ENCODE measurements at places on chromosomes 16 and 17.

- peak; percentile 18 for DNase-seq
Measured at GRCh38 chr16:48420437-48420836, 35.2 kb upstream of the SIAH1 start.

- no peak for DNase-seq
Measured at GRCh38 chr17:81209141-81209540, 13.6 kb downstream of the CEP131 start.

GRCh38 chr16:47956916-47957315 is 198.9 kb downstream of the ABCC12 start:
- no peak for DNase-seq

DNA sequence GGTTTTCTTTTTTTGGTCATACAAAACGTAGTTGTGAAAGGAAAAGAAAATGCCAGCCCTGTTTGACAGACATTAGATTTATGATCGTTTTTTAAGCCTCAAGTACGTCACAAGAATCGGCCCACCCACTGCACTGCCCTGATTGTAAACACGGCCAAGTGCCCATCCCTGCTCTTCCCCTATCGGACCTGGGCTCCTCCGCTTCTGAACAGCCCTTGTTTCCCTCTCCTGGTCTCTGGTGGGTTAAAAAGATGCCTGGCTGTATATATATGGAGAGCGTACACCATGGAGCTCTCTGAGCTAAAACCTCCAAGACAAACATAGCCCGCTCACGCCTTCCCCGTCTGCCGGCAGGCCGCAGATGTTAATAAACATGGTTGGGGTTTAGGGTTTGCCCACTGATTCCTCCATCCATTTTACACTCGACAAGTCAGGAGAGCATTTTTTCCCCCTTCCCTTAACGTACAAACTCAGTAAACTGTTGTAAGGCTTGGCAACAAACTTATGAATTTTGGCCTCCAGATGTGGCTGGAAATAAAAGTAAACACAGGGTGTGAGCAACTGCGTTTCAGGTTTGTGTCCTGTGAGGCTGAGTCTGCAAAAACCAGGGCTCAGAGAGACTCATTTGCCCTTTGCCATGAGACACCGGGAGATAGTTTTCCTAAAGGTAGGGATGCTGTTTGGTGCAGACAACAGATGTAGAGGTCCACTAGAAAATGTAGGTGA is 325.9 kb downstream of the SOX9 start:
- no peak for DNase-seq

GRCh38 chr16:79069633-79070032 is 530.9 kb downstream of the MAF start:
- DNase-seq = no peak

- peak; percentile 42 for DNase-seq
Measured at GRCh38 chr16:56013962-56014552, 138.9 kb upstream of the CES5A start.

DNA sequence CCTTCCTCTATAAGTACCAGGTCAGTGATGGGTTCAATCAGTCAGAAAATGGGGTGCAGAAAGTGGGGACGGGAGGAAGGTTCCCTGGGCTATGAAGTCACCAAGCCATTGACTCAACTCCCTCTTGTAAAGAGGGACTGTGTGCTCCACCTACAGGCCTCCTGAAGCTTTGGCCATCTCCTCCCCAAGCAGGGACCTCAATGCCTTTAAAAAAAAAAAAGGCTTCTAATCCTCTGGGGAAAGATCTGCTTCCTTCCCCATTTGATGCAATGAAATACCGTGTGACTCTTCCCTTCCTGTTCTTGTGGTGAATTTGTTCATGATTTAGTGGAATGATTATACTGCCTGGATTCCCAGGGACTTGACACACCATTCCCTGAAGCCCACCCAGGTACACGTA is 30.8 kb downstream of the VWA3A start:
- DNase-seq = peak; percentile 16

GRCh38 chr16:4328782-4329775 is 13.2 kb downstream of the GLIS2 start:
- no peak for DNase-seq

- DNase-seq = no peak
Measured at GRCh38 chr17:69654981-69655855, 240.7 kb downstream of the MAP2K6 start.

GRCh38 chr17:4444782-4445473 is 11.2 kb downstream of the SPNS3 start:
- no peak for DNase-seq

DNA sequence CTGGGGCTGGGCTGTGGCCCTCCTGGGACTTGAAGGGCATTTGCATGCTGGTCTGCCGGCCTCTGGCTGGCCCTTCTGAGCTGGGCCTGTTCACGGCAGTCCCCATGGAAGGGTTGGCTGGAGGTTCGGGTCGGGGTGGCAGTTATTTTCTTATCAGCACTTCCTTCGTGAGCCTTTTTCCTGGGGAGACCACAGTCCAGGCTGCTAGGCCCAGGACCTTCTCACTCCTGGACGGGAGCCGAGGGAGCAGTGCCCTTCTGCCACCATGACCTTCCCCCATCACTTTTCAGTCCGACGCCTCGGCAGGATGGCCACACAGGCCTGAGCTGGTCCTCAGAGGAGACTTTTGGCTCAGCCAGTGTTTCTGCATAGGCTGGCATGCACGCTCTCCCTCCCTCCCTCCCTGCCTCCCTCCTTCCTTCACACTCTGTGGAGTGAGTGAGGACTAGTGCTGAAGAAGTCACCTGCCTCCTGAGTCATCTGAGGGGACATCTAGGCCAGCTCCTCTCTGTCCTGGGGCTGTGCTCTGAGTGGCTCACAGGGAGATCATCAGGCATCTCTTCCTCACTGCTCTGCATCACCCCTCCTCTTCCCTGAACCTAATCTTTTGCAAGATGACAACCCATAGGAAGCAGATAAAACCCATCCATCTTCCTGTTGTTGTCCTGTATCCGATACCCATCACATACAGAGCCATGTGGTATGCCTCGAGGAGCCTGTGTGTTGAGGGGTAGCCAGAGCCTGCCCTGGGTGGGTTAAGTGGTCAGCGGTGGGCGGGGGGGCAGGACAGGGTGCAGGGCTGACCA is 109.7 kb downstream of the RAP1GAP2 start:
- no peak for DNase-seq

- DNase-seq = no peak
Measured at GRCh38 chr16:66175636-66176035, 190.9 kb upstream of the CDH5 start.

- DNase-seq = no peak
Measured at GRCh38 chr17:34246446-34246845, 8.6 kb upstream of the CCL2 start.

DNA sequence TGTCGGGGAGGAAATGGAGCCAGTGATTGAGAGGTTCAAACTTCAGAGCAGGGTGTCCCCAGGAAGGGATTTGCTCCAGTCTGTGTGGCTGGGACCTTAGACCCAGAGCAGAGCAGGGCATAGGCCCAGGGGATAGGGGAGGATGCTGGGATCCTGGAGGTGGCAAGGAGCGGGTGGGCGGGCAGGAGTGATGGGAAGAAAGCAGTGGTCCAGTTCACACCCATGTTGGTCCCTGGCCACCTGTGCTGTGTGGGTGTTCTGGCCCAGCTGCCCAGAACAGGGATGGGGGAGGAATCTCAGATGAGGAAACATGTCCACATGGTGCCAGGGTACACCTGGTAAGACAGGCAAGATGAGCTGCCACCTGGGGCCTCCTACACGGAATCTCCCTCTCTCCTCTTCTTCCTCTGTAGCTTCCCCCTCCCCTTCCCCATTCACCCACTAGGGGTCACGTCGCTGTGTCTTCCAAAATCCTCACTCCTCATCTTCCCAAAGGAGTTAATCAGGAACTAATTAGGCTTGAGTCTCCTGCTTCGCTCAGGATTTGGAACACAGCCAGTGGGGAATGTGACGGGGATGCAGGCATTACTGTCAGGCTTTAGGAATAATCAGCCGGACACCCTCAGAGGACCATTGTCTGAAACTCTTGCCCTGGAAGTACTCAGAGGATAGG is 2.3 kb downstream of the BEAN1 start:
- no peak for DNase-seq

- DNase-seq = no peak
Measured at GRCh38 chr16:86545481-86545880, 9.6 kb downstream of the MTHFSD start.

GRCh38 chr17:2030779-2031163 is 818 bp downstream of the DPH1 start:
- DNase-seq = peak; percentile 91

DNA sequence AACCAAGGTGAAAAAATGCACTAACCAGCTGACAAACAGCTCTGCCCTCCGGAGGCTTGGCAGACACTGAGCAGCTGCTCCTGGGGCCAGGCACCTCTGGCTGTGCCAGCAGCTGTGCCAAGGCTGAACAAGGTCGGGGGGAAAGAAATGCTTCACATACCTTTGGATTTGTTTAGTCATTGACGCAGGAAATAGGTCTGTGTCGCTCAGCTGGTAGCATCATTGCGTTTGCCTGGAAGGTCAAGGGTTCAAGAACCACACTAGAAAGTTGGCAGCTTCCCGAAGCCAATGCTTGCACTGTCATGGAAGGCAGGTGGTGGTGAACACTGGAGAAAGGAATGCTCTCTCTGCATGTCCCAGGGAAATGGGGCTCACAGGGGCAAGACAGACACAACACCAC is 63.5 kb downstream of the PCTP start:
- no peak for DNase-seq

DNA sequence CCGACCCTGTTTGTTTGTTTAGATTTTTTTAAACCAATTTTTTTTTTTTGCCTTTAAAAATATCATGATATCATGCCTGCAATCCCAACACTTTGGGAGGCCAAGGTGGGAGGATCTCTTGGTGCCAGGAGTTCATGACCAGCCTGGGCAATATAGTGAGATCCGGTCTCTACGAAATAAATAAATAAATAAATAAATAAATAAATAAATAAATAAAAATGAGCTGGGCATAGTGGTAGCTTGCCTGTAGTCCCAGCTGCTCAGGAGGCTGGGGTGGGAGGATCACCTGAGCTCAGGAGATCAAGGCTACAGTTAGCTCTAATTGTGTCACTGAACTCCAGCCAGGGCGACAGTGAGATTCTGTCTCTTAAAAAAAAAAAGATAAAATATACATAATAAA is 8.1 kb upstream of the IGF2BP1 start:
- DNase-seq = no peak

DNA sequence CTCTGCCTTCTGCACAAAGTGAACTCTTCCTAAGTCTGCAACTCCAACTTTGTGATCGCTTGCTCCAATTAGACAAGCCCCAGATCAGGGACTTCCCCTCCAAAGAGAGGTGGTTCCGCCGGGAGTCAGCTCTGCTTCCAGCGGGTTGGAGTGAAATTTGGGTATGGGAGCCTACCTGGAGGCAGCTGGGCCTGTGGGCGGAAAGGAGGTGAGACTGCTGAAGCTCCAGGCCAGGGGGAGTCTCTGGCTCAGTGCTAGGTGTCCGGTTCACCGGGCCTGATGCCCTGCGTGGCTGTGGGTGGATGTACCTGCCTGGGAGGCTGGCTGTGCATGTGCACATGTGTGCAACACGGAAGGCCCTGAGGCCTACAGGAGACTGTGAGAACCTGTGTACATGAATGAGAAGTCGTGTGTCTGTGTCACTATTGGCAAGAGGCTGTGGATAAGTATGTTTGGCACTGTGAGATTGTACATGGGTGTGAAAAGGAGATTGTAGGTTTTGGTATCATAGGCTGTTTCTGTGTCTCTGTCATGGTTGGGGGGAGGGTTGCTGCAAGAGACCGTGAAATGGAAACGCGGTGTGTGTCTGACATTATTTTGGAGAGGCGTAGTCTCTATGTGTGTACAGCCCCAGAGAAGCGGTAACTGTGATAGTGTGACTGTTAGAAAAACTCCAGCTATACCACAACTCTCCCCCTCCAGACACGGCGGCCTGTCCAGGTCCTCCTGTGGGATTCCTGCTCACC is 4.2 kb downstream of the LHX1 start:
- no peak for DNase-seq

DNA sequence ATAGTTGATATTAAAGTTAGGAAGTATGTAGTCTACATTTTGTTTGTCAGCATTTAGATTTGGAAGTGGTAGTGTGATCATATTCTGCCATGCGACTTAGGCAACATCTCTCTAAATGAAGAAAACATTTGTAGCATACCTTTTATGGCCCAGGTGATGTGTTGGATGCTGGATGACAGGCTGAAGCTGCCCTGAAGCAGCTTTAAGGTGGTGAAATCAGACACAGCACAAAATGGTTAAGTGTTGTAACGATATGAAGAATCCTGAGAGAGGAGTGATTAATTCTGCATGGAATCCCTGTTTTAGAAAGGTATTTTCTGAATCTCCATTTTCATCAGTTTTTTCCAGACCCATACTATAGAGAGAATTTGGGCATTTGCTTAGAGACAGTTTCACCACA is 28.3 kb downstream of the AATF start:
- DNase-seq = no peak

DNA sequence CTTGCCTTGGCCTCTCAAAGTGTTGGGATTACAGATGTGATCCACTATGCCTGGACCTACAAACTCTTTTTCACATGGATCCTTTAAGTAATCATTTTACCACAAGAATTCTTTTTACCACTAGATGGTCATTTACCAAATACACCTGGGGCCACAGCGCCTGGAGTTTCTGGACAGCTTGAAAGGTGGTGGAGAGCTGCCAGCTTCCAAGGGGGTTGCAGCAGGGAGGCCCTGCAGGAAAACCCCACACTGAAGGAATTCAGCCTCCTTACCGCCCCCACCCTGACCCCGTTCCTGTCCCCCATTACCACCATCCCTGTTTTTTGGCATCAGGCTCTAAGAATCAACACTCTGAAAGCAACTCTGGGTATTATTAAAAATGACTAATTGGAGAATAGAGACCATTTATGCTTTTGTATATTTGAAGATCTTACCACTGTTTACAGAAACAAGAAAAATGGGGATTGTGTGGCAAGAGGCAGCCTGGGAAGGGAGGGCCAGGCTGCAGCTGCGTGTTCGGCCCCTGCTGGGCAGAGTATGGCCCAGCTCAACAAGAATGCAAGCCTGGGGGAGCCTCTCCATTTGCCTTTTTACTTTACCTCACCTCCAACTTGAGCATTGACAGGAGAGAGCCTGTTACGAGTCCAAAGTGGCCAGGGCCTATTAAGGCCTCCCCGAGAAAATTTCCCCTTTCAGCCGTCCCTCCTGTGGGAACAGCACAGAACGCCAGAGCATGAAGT is 209.9 kb downstream of the ZFHX3 start:
- DNase-seq = no peak

DNA sequence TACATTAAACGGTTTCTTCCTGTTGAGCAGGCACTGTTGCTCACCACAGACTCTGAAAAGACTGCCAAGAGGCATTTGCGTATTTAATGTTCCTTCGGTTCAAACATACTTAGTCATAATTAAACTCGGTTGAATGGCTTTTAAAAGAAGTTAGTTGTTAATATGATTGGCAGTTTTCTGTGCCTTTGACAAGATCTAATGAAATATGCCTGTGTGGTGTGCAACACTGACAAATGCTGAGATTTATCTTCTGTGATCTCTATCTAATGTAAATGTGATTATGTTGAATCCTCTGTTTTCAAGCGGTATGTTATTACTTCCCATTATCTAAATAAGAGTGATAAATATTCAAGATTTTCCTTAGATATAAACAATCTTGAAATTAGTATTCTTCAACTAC is 1046.6 kb downstream of the CDH8 start:
- DNase-seq = no peak

GRCh38 chr16:27972500-27972899 is 91.0 kb downstream of the GSG1L start:
- DNase-seq = peak; percentile 72

- DNase-seq = peak; percentile 65
Measured at GRCh38 chr17:30323262-30323894, 10.5 kb downstream of the TMIGD1 start.
